Tongue (tissue), 3 donors: ENCODE measurements at places on chromosomes 7 and 10. TPM values are rescaled to one million over a fixed set of nuclear protein-coding genes. Genes with fewer than 3 reads are reported as not detected.
A peak's percentile ranks its signal among the peaks of the same experiment; 100 is the strongest.

The CRHR2 gene
- 0.51 TPM for total RNA-seq

The FLNC gene
- 1,540 TPM for total RNA-seq

The CNNM1 gene
- total RNA-seq, result 0.92 TPM

The CUZD1 gene
- 0.31 TPM for total RNA-seq

DNA sequence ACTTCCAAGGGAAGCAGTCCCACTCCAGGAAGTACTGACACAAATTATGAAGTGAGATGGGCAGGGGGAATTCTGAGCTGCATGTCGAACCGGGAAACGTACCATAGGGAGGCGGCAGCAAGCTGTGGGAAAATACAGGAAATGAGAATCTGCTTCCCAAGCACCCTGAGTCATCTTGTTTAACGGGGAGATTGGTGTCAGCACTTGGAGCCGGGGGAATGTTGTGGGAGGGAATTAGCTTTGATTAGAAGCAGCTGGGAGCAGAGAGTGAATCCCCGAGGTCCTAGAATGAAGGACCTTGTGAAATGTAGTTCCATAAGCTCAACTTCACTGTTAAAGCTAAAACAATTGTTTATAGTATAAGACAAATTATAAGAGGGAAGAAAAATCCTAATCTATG, 141.4 kb upstream of the PRKCQ start:
- peak; percentile 73 for DNase-seq

The PDZD7 gene
- total RNA-seq, result not detected

The SYNPO2L gene
- 28.0 TPM for total RNA-seq

The TMEM140 gene
- 4.0 TPM for total RNA-seq

The RASA4B gene
- total RNA-seq, result 9.1 TPM

The HYAL4 gene
- total RNA-seq, result not detected

The PODXL gene
- 43.7 TPM for total RNA-seq

DNA sequence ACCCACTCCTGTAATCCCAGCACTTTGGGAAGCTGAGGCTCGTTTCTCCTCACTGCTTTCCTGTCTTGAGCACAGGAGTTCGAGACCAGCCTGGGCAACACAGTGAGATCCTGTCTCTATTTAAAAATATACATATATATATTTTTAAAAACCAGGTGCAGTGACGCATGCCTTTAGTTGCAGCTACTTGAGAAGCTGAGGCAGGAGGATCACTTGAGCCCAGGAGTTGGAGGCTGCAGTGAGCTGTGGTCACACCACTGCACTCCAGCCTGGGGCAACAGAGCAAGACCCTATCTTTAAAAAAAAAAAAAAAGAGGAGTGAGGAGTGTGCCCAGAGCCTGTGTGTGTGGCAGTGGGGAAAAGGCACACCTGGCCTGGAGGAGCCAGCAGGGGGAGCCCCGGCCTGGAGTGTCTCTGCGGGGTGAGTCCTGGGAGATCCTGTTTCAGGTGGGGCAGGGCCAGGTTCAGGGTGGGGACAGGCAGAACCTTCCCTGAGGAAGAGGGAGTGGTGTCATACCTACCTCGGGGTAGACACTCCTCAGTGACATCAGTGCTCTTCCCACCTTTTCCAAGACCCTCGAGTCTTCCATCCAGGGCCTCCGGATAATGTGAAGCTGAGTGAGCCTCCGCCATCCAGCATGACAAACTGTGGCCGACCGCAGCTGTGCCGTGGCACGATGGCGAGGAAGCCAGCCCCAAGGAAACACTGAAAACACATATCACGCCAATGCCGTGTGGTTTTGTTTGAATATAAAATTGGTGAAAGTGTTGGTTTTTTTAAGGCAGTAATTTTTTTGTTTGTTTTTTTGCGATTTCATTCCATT, 9.0 kb upstream of the ARPC1B start:
- DNase-seq, result peak; percentile 25

The SCIN gene
- 9.5 TPM for total RNA-seq

DNA sequence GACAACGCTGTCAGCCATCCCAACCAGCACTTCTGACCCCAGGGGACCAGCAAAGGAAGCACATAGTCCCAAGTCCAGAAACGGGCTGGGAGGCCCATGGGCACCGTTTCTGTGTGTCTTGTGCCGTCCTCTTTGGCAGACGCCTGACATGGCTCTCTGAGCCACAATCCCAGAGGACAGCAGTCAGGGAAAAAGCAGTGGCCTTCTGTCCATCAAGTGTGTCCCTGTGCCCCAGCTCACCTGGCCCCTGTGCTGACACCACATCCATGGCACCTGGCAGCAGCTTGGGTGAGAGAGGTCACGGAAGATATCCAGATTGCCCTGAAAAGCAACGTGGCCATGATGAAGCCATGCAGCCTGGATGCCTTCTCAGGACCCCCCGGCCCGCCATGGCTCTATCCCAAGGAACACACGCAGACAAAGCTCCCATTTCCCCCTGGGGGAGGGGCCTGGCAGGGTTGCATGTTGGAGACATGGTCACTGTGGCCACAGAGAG, 38.1 kb upstream of the ANTXRL start:
- no peak for DNase-seq

GRCh38 chr7:99098286-99098823, 45.6 kb downstream of the SMURF1 start:
- DNase-seq, result no peak

The ARHGEF35 gene
- total RNA-seq, result 4.2 TPM
